Substantia nigra (tissue), 51 donors: ENCODE measurements at places on chromosomes 5 and 9.
A peak's percentile ranks its signal among the peaks of the same experiment; 100 is the strongest.

DNA sequence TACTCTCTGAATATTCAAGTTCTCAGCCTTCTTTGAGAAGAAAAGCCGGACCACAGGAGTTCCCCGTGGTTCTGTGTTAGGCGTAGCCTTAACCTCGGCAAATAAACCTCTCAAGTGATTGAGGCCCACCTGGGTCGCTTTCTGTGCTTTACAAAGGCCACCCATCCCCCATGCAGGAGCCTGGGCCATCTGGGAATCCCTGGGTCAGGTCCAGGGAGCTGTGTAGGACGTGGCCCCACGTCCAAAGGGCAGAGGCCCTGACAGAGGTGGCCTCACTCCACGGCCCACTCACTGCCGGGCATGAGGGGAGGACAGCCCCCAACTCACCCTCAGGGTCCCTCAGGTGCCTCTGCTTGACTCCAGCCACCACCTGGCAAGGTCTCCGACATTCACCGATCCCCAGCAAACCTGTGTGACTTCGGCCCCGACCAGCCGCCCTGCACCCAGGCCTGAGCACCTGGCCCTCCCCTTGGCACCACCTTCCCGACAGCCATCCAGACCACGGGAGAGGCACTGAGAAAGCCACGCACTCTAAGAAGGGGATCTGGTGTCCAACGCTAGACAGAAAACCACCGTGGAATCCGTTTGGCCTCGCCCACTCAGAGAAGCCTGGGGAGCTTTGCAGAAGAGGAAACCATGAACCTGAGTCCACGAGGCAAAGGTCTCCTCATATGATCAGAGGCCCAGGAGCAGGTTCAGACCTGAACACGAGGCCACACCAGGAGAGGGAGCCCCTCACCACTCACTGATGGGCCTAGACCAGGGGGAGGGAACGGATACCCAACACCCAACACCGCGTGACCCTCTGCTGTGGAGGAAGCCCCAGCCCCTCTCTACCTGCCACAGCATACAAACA is 4.5 kb downstream of the SLC12A7 start:
- DNase-seq: no peak

GRCh38 chr9:109238655-109239054 is 71.6 kb upstream of the FRRS1L start:
- no peak for DNase-seq

GRCh38 chr9:92265154-92265553 is 28.3 kb downstream of the IARS1 start:
- no peak for DNase-seq

GRCh38 chr5:134600600-134600999 is 32.0 kb downstream of the SAR1B start:
- DNase-seq: no peak

DNA sequence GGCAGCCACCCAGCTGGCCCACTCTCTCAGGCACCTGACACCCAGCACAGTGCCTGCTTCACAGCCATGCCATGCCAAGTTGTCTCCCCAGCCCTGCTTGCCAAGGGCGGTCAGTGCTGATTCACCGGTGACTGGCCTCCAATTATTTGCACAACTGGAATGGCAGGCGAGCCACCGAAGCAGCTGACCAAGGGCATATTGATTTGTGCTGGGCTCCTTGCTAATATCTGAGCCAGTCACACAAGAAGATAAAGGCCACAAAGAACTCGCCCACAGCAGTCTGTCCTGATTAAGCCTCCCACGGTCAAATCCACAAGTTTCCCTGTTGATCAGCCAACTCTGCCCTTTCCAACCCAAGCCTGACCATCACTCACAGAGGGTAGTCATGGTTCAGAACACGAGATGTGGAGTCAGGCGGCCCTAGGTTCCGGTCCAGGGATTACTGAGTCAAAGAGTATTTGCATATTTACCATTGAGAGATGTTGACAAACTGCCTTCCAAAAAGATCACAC is 6.4 kb upstream of the EEIG1 start:
- DNase-seq: peak; percentile 56

DNA sequence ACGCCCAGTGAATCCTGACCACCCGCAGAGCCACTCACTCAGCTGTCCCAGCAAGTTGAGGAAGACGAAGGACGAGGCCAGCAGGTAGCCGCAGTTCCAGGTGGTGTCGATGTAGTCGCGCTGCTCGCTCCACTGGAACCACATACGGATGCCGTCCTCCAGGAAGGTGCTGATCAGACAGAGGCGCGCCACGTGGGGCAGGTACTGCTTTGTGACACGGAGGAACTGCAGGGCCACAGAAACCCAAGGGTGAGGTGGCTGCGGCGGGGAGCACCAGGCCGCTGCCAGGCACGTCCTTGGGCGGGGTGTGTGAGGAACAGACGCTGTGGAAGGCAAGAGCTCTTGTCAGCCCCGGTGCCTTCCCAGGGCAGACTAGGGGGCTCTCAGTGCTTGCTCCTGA is 8.6 kb downstream of the SURF4 start:
- DNase-seq: no peak

DNA sequence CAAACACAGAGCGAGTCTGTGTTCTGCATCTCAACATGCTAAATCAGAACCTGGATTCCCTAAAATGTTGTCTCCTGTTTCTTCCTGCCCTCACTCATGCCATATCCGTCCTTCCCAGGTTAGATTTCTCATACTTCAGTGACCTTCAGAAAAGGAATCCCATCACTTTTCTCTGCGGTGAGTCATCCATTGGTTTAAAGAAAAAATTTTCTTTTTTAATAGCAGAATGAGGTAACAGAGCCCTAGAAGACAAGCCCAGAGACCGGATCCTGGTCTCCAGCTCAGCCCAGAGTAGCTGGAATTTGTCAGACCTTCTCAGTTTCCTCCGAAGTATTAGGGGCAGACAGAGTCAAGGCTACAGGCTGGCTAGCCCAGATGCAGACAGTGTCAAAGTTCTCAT is 143.2 kb upstream of the DMRT1 start:
- no peak for DNase-seq

DNA sequence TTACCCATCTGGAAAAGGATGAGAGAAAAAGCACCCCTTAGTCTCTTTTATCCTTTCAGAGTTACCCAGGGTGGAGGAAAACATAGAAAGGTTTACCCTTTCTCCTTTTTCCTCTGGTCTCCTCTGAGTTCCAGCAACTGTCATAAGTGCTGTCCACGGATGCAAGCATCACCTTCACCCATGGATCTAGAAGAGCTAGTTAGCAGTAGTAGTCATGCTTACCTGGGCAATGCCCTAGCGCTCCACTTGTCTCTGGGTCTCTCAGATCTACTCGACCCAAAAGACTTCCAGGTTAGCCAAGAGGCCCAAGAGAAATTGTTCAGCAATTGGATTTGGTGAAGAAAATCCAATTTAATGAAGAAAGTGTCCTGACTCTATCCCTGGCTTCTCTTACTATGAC is 656.2 kb upstream of the PTPRD start:
- DNase-seq: no peak

DNA sequence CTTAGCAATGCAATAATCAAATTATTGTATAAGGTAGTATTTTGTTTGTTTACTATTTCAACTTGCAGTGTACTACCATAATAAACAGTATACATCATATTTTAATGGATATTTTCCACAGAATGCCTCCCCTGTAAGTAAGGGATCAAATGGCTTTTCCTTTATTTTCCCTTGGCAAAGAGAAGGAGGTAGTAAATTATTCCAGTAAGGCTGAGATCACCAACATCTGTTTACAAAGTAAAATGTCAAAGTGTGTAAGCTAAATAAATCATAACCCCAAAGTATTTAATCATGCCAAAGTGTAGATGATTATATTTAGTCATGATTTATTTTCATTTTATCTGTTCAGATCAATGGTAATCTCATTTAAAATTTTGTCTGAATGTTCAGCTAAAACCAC is 537.6 kb downstream of the PRDM9 start:
- DNase-seq: no peak
